T1000 (cell line): ENCODE measurements at places on chromosomes 13 and 19.

DNA sequence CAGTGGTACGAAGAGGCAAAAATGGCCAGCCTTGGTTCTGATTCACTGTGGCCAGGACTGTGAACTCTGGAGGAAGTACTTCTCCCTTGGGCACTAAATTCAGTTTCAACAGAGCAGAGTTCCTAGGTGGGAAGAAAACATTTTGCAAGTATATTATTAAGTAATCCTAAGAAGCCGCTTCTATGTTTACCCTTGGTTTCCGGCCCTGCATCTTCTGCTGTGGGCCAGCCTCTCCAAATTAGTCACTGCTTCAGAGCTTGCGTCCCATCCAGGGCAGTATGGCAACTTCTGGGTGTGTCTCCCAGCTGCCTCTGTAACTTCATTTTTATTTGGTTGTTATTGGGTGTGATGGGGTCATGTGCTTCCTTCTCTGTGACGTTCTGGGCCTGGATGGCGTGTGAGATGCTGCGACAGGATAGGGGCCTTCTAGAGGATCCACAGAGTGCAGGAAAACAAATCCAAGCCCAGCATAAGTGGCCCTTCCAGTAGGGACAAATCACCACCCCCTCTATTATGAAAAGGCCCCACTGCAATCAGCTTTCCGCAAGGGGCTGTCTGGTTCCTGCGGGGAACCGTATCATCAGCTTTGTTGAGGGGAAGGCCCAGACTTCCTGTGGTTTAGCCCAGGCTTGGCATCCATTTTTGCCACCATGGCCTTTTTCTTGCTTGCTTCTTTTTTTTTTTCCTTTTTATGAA, 55.1 kb upstream of the C1QTNF9 start:
- DNase-seq = no peak

- no peak for DNase-seq
Observed at GRCh38 chr13:59205501-59205900, 958.2 kb downstream of the DIAPH3 start.

DNA sequence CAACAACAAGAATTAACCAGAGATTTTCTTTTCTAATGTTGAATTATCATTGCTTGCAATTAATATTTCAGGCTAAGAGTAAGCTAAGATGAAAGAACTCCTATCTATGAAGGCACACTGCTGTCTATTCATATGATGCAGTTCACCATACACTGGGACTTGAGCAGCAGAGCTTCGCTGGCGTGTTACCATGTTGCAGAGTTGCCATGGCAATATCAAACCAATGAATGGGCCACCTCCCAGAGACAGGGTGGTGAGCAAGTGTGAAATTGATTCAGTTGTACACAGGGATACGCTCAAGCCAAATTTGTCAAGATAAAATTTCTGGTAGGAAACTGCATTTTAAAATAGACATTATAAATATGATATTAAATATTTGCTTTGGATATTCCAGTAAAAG, 69.3 kb upstream of the MYO16 start:
- no peak for DNase-seq

DNA sequence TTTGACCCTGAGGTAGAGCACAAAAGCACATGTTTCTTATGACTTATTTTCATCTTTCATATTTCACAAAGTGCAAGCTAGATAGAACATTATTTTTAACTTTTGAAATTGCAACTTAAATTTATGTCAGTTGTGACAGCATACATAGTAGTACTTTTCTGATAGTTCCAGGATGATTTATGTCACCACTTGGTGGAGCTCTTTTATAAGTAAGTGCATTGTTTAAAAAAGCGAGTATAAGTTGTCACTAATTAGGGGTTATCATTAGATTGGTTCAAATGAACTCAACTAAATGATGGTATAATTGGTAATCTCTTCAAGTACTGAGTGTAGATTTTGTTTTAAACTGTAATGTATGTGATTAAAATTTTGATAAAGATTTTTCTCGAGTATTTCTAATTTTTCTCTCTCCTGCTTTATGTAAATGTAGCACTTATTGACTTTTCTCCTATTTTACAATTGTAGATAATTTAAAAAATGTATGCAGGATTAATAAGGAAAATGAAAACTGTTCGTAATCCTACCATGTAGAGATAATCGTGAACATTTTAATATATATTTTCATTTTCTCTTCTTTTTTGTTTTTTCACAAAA, 31.1 kb downstream of the RB1 start:
- DNase-seq = no peak

GRCh38 chr13:113020323-113021080, 51.5 kb downstream of the MCF2L start:
- no peak for DNase-seq

DNA sequence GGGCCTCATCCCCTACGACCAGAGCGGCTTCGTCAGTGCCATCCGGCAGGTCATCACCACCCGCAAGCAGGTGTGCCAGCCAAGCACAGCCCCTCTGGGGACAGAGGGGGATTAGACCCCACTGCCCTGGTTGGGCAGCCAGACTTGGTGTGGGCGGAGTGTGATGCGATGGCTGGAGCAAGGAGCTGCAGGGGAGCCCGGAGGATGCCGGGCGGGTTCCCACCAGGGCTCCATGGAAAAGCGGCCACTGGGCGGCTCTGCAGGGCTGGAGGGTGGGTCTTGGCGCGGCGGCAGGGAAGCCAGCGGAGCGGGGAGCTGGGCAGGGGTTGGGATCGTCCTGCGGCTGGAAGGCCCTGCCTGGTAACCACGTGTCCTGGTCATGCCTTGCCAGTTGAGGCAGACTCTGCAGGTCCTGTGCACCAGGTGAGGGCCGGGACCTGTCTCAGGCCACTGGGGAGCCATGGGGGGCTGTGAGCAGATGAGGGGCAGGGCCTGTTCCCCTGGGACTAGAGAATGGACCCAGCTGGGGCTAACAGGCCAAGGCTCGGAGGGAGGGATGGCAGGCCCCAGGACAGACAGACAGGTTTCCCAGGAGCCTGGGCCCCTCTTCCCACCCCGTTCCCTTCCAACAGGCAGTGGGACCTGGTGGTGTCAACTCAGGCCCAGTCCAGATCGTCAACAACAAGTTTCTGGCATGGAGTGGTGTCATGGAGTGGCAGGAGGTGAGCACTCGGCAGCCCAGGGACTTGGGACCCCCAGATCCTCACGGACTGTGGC, 6.3 kb downstream of the PTOV1 start:
- DNase-seq = no peak

DNA sequence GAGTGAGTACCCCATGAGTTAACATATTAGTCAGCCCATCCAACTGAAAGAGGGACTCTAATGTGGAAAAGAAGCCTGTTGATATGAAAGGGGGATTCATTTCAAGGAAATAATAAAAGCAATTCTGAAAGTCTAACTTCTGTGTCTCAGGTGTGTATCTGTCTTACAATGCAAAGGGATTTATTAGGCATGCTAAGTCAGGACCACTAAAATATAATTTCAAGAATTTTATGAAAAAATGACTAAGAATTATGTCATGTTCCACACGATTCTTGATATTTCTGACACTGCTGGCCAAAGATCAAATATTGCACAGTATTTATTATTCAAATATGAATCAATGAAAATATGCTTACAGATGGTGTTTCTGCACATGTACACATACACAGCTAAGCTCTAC, 130.8 kb downstream of the KLF12 start:
- DNase-seq = no peak

GRCh38 chr13:72341904-72342303, 385.5 kb downstream of the MZT1 start:
- no peak for DNase-seq
